Inflammatory macrophage treated with lipopolysaccharide for 4 hours (primary cell): ENCODE measurements at places on chromosomes 6 and 20.

GRCh38 chr20:62368976-62369814 is 2.1 kb upstream of the LAMA5 start:
- peak; percentile 13 for DNase-seq

GRCh38 chr6:122832459-122832858 is 43.4 kb downstream of the SMPDL3A start:
- DNase-seq: no peak

DNA sequence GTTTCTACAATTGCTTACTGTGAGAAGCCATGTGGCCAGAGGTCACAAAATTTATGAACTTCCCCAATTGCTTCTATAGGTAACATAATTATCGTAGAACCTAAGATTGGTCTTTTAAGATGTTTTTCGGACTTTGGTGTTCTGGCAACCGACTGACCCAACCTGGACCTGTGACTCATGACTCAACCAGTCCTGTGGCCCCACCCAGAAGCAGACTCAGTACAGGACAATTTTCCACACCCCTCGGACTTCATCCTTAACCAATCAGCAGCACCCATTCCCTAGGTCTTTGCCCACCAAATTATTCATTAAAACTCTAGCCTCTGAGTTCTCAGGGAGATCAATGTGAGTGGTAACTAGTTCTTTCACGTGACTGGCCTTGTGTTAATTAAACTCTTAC is 26.4 kb upstream of the AKAP12 start:
- no peak for DNase-seq

GRCh38 chr6:169215201-169215681 is 38.4 kb downstream of the THBS2 start:
- DNase-seq: peak; percentile 11

- DNase-seq: peak; percentile 6
Measured at GRCh38 chr6:885051-885590, 192.2 kb upstream of the EXOC2 start.

GRCh38 chr20:56806952-56807517 is 177.9 kb downstream of the TFAP2C start:
- no peak for DNase-seq

- DNase-seq: no peak
Measured at GRCh38 chr6:169380493-169380892, 126.8 kb upstream of the THBS2 start.

DNA sequence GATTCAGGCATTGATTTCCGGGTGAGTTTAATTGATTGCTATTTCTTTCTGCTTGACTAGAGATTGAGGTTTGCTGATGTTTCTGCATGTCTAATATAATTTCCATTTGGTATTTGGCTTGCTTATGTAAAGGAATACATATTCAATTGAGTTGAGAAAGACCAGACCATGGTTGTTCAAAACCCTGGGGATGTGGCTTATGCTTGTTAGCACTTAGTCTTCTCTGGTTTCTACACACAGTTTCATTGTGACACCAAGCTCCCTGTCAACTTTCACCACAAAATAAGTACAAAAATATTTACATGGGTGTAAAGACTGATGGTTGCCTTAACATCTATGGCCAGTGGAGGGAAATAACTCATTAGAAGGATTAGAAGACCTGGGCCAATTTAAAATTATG is 209.6 kb downstream of the CDH26 start:
- DNase-seq: no peak

DNA sequence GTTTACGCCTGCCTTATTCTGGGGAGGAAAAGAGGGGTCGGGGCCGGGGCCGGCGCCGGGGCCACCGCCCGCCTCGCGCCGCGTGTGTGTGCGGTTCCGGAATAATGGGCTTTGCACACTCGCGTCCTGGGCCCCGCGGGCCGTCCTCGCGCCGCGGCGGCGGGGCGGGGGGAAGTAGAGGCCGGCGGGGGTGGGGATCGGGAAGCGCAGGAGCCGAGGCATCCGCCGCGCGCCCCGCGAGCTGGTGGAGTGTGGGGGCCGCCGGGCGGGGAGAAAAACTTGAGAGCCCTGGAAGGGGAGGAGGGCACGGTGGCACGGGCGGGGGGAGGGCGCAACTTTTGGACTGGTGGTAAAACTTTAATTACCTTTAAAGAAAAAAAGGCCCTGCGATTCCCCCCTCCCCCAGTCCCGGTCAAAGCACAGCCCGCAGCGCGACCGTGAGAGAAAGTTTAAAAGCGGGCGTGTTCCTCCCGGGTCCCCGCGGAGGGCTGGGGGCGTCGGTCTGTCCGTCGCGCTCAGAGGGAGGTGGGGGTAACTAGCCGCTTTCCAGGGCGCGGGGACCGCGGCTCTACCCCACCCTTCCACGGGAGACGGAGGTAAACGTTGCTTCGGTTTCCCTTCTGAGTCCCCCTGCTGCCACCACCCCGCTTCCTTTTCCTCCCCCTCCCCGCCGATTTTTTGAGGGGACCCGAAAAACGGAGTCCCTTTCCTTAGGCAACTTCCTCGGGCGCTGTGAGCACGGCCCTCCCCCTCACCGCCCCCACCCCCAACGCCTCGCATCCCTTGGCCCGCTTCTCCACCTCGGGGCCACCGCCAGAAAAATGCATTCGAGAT is 1.9 kb downstream of the L3MBTL3 start:
- peak; percentile 20 for DNase-seq

- no peak for DNase-seq
Measured at GRCh38 chr6:125810445-125810844, 19.7 kb downstream of the NCOA7 start.

DNA sequence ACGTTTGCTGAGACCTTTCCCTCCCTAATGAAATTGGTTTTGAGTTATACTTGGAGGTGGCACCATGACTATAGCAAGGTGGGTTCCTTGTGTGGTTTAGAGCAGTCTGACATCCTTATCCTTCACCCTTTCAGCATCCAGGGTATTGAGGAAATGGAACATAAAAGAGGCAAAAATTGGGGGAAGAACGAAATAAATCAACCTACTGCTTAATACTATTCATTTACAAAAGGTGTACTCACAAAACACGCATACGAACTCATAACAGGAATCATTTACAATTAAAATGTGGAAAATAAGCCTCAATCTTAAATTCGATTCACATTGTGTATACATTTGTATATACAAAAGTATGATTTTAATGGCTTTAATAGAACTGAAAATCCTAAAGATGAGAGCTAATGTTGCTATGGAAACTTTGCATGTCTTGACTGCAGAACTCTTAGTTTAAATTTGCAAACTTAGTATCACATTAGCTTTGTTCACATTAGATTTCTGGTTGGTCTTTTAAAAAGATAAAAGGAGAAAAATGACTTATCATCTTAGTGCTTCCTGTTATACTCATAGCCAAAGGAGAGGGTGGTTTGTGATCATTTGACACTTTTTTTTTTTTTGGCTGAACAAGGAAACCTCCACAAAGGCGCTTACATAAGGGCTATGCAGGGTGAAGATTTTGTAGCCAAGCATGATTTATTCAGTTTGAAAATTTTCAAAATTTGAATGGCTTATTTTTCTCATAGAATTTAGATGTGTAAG is 76.1 kb upstream of the ATXN1 start:
- DNase-seq: no peak

DNA sequence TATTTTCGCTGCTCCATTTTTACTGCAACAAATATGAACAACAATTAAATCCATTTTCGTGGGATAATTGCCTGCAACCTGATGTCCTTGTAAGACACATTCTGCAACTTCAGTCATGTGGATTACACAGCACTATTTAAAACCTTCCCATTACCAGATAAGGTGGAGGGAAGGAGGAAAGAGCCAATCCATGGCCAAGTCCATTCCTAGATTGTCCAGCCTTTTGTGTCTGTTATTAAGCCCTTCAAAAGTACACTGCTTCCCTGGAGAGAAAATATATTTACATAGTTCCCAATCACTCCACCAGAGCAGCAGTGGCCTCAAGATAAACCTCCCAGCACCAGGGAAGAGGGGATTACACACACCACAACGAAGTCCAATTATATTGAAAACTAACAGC is 347.9 kb downstream of the CDH26 start:
- DNase-seq: no peak

DNA sequence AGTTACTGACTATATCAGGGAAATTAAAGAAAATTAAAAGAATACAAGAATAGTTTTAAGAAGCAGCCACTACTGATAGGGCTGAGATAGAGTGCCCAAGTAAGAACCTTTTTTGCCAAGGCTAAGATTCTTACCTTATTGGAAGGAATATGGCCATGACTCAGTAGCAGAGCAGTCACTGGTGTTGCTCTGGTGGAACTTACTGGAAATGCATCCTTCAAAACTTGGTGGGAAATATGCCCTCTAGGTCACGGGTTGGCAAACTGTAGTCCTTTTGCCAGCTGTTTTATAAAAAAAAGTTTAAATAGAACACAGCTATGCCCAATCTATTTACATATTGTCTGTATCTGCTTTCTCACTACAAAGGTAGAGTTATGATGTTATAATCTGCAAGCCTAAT is 6.0 kb downstream of the HSF2 start:
- DNase-seq: no peak

DNA sequence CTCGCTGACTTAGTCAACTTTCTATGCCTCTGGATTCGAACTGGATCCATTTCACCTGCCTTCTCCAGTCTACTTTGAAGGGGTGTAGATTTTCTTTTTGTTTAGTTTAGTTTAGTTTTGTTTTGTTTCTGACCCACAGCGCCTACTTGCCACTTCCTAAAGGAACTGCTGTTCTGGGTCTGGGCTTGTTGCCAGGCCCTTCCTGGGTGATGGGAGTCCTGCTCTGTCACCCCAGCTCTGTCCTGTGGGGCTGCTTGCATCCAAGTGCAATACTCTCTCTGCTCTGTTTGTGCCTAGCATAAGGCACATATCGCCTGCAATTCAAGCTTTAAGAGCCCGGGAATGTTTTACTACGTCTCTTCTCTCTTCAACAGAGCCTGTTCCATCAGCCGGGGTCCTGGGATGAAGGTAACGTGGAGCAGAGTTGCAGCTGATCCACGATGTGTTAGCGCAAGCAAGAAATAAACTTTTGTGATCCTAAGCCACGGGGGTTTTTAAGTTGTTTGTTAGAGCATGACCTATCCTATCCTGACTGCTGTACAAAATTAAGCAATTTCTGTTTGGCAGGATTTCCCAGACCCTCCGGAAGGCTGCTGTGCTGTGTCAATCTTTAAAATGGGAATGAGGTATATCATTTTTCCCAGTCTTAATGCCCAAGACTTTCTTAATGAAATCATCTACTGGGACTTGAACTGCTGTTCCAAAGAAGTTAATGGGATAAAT is 30.9 kb upstream of the TAGAP start:
- DNase-seq: no peak

GRCh38 chr6:39369987-39370386 is 47.5 kb upstream of the KCNK16 start:
- DNase-seq: no peak

- no peak for DNase-seq
Measured at GRCh38 chr20:12210591-12210990, 292.9 kb downstream of the BTBD3 start.

DNA sequence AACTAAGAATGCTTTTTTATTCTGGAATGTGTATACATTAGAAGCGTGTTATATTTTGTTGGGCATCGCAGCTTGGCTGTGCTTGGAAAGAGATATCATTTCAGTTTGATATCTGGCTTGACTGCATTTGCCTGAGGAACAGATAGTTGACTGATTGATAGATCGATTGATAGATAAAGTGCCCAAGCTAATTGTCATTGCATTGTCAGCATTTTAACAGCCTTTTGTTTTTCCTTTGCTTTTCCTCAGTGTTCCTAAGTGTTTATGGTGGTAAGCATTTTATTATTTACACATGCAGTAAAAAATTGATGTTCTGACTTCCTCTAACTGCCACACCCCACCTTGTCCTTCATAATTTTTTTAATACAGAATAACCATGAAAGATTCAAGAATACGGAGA is 180.9 kb upstream of the GRIK2 start:
- no peak for DNase-seq

DNA sequence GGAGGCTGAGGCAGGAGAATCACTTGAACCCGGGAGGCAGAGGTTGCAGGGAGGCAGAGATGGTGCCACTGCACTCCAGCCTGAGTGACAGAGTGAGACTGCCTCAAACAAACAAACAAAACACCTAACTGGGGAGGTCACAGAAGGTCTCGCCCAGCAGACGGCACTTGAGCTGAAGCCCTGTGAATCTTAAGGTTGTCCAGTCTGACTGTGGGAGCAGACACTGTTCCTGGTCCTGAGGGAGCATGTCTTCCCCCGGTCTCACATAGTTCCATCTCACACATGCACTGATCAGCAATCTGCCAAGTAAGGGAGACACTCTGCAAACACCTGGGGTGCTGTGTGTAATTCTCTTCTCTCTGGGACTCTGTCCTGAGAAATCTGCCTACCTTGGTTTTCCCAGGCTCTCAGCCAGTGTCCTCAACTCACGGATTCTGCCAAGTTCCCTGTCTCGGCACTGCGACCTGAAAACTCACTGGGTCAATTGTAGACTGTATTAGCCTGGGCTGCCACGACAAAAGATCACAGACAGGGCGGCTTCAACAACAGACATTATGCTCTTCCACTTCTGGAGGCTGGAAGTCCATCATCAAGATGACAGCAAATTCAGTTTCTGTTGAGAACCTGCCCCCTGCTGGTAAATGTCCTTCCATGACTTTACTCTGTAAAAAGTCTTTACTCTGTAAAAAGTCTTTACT is 94.3 kb downstream of the JPH2 start:
- DNase-seq: peak; percentile 26

DNA sequence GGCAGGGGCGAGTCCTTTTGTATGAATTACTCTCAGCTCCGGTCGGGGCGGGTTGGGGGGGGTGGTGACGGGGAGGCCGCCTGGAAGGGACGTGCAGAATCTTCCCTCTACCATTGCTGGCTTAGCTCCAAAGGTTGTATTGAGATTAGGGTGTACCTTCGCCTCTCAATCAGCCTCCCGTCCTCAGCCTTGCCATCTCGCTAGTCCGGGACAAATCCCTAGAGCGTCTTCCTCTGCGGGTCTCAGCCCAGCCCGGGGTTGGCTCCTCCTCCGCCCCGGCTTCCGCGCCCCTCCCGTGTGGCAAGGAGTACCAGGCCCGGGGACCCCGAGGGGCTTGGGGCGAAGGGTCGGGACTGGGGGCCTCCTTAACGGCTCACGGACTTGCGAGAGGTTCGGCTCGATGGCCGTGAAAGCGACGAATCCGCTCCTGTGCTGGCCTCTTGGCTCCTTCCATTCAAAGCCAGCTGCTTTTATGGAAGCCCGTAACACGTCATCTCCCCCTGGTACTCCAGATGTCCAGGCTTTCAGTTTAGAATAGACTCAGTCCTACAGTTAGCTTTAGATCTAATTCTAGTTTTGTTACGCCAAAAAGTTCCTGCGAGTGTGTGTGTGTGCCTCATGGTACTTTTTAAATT is 636 bp upstream of the EEF1A1 start:
- DNase-seq: no peak

GRCh38 chr6:13611715-13612114 is 3.4 kb upstream of the NOL7 start:
- peak; percentile 66 for DNase-seq

DNA sequence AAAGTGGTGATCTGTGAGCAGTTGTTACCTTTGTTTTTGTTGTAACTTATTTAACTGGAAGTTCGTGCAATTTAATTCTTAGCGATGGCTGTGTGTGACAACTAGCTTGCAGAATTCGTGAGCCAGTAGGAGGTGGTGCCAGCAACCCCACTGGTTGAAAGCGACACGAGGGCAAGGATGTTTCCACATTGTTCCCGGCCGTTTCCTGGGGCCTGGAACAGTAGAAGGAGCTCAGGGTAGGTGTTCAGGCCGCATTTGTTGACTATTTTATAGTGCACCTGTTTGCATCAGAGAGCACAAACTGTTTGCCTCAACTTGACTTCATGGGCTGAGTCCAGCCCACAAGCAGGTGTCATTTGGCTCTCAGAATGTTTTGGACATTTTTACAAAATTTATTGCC is 112.1 kb upstream of the PTPN1 start:
- no peak for DNase-seq
